AG09309 (cell line): ENCODE measurements at places on chromosomes 1 and 21.

GRCh38 chr21:30924146-30924700 is 42.8 kb upstream of the KRTAP11-1 start:
- no peak for DNase-seq

DNA sequence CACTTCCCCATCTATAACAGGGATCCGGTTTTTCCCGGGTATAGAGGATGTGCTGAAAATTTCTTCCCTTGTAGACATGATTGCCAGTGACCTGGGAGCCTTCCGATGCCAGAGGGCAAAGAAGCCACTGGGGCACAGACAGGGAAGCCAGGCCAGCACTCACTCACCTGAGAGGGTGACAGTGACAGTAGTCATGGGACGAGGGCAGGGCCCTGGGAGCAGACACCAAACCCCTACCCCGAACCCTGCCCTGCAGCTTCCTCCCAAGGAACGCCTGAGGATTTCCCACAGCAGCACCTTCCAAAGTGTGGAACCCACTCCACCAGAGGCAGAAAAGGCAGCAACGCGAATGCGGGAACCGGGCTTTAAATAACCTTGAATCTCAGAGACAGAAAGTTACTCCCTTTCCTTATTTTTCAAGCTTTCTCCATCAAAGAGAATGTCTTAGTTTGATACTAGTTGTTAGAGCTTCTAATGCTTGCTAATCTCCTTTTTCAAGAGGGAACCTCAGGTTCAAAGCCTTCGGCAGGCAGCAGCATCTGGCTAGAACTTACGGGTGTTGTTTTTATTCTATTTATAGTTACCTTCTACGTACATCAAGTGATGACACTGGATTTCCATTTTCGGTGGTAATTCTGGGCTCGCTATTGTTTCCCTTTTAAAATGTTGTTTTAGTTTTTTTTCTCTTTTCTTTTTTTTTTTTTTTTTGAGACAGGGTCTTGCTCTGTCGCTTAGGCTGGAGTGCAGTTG is 2.8 kb downstream of the DDOST start:
- DNase-seq = no peak

DNA sequence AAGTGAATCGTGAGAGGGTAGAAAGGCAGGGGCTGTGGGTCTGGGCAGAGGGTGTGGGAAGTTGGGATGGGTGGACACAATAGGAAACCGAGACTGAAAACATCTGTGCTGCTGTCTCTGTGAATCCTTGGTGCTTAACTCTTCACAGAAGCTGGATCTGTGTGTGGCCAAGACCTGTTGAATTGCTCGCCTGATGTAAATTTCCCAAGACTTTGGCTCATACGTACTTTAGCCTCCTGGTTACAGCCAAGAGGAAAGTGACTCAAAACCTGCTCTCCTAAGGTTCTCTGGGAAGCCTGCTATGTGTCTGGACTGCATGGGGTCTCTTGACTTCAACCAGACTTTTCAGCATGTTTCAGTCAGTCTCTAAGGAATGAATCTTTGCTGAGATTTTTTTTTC is 270.3 kb downstream of the RWDD3 start:
- DNase-seq = no peak

- no peak for DNase-seq
These were observed 16.4 kb downstream of the PLEKHM2 start for GRCh38 chr1:15700508-15700907.

DNA sequence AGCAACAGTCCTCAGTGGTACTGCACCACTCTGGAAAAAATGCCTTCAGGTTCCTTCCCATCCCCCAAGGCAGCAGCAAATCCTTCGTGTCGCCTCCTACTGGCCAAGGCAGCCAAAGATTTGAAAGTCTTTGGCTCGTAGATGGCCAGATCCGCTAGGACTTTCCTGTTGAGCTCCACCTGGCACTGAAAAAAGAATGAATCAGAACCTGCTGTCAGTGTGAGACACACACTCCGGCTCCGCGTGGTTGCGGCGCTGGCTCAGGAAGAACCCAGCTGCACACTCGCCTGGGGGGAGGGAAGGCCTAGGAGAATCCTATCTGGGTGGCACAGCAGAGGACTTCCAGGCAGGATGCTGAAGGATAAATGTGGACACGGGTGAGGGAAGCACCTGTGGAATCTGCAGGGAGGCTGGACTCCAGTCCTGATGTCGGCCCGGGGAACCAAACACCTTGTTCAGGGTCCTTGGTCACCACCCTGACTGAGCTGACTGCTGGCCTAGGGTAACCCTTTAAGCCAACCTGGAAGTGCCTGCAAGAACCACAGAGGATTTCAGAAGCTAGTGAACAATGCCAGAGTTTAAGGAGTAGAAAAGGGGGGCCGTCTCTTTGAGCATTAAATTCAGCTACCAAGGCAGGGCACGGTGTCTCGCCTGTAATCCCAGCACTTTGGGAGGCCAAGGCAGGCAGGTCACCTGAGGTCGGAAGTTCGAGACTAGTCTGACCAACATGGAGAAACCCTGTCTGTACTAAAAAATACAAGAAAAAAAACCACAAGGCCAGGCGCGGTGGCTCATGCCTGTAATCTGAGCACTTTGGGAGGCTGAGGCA is 3.2 kb upstream of the CCNL2 start:
- peak; percentile 18 for DNase-seq

DNA sequence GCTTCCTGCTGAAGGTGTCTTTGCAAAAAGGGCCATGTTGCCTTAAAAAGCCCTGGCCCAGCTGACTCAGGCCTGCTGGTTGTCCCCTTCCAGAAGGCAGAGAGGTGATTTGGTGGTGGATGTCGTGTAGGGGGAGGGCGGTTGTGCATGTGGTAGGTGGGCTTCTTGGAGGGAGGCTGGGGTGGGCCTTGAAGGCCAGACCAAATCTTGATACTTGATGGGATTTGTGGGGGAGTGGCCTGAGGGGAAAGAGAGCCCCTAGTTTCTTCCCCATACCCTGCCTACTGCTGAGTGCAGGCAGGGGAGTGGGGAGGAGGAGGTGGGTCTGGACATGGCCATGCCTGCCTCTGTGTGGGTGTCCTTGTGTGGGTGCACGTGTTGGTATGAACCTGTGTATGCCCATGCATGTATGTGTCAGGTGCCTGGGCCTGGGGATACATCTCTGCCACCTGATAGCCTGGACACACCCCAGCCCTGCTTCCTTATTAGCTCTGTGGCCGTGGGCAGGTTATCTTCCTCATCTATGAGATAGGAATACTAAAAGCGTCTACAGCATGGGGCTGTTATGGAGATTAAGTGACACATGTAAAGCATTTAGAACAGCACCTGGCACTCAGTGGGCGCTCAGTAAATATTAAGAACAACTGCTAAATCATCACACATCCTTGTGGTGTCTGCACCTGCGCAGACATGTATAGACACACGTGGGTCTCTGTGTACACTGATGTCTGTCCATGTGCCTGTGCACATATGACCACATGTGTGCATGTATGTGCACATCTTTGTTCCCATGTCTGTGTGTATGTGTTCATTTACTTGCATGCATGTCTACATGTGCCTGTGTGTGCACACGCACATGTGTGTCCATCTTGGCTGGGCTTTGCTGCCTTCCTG is 17.0 kb downstream of the FAM151A start:
- no peak for DNase-seq

- DNase-seq = no peak
These were observed 2.0 kb downstream of the CAPN9 start for GRCh38 chr1:230749150-230749549.

GRCh38 chr1:229124116-229124515 is 146.8 kb upstream of the RAB4A start:
- DNase-seq = no peak

GRCh38 chr1:50531027-50531426 is 107.8 kb upstream of the DMRTA2 start:
- no peak for DNase-seq

DNA sequence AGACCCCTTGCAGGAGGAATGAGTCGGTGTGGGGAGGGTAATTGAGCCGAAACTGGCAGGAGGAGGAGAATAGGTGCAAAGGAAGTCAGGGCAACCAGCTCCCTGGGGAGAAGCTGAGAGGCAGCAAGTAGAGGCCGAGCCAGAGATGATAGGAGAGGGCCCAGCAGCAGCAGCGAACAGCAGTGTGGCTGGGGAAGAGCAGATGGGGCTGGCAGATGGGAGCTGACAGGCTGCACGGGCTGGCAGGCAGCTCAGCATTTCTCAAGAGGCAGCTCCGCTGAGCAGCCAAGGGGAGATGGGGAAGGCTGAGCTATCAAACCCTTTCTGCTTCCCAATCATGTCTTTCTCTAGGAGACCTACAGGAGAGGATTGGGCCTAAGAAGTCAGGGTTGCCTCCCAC is 158.2 kb downstream of the TRIM33 start:
- DNase-seq = no peak

DNA sequence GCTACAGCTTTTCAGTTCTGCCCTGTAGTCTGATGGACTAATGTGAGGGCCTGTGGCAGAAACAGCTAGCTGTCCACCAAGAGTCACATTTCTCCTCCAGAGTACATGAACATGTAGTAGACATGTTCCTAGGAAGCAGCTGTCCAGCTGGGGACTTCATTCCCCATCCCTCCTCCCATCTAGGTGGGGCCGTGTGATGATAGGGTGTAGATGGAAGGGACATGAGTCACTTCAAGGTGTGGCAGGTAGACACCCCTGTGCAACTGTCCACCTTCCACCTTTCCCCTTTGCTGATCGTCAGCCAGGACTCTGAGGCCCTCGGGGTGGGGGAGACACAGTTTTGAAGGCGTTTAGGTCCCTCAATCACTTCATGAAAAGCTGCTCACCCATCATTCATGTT is 3.6 kb upstream of the RD3 start:
- no peak for DNase-seq

GRCh38 chr1:241800640-241801039 is 47.4 kb upstream of the EXO1 start:
- no peak for DNase-seq

DNA sequence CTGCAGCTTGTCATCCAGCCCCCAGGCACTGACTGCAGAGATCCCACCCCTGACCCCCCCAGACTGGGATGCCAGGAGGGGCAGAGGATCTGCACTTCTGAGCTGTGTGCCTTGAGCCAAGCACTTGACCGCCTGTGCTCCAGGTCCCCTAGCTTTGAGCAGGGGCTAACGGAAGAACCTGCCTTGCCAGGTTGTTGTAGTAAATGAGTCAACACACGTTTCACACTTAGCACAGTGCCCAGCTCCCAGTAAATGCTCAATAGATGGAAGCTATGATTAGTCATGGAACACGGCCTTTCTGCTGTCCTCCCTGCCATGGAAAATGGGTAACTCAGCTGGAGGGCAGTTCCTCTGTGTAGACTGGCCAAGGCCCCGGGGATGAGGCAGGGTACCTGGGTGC is 24.1 kb downstream of the IFFO2 start:
- no peak for DNase-seq

DNA sequence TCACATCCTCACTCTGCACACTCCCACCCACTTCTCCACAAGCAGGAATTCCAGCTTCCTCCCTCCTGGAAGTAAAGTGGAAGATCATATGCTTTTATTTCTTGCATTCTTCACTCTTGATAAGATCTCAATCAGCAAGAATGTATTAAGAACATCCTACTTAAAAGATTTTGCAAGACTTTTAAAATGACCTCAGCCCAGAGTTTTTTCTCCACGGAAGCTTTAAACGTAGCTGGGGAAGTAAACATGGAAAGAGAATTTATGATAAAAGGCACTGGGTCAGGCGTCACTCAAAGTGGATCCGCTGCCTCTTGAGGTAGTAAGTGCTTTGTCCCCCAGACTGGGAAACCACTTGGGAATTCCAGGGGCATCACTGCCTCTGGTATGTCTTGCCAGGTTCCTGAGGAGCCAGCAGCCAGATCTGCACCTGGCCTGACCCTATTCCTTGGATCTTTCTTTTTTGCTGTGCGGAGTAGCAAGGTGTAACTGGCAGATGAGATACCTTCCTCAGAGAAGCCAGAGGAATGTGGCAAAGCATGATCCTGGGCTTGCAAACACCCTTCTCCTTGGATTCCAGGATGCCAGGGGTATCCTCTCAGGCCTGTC is 33.9 kb downstream of the CDK18 start:
- no peak for DNase-seq

GRCh38 chr1:99546432-99547416 is 99.2 kb upstream of the PALMD start:
- DNase-seq = no peak

DNA sequence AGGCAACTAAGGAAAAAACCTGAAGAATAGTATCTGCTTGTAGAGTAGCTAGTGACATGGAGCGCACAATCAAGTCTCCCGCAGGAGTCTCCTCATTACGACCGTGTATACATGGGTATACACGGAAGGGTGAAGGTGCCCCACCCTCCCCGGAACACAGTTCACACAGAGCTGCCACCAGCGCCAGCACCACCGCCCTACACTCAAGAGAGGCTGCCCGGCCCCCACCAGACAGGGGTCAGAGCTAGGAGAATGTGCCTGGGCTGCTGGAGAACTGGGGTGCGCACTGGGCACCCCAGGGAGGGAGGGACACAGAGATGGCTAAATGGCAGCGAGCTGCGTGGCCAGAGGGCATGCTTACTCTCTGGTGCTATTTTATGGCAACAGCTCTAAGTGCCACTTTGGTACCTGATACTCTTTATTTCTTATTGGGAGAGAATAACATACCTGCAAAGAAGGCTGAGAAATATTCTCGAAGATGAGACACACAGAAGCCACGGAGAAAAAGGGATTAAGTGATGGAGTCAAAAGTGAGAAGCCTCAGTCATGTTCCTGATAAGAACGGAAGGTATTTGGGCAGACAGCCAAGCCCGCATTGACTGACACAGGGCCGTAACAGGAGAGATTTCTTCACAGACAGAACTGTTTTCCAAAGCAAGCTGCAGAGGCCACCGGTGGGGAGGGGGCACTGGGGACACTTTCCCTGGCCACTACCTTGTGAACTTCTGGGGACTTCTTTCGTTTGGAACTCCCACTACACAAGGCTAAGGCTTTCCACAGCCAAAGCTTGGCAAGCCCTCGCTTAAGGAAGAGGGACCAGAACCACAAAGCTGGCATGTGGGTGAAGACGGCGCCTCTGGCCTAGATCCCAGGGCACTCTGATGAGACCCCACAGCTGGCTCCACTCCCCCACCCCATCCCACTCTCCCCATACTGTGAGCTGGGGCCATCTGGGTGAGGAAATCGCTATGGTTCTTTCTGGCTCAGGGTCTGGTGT is 108.0 kb downstream of the PGBD5 start:
- DNase-seq = no peak
